ENCODE measurements at places on chromosomes 6 and 20.

GRCh38 chr6:166553563-166554271, 32.8 kb downstream of the RAMACL start:
- no peak for DNase-seq

- DNase-seq, result no peak
Measured at GRCh38 chr6:10421158-10421920, 6.5 kb upstream of the TFAP2A start.

DNA sequence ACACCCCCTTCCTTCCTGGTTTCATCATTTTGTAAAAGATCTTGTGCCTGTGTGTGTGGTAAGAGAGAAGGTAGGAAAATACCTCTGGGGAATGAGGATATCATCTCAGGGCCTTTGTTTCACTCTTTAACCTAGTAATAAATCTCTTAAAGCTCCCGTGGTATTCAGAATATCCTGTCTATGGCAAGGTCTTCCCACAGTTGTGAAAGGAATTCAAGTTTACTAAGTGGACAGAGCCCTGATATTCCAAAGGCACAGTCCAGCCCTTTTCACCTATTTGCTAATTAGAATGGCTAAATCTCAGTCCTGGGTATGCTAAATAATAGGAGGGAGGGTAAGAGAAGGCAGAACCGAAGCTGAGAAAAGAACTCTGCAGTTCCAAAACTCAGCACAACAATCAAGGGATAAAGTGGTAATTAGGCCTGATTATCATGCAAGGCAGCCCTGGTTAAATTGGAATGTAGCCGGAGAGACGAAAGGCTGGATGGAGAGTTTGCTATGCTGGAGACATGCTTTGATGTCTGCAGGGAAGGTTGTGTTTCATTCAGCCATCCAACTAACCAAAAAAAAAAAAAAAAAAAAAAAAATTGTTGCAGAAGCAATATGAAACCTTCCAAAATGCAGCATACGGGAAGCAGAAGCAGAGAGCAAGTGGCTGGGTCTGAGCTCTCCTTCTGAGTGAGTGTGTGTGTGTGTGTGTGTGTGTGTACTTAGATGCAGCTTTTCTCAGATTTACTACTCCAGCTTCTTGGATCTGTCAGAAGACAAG, 28.5 kb upstream of the PIM1 start:
- DNase-seq, result no peak

- DNase-seq, result no peak
Measured at GRCh38 chr6:159116343-159116742, 52.9 kb upstream of the FNDC1 start.

DNA sequence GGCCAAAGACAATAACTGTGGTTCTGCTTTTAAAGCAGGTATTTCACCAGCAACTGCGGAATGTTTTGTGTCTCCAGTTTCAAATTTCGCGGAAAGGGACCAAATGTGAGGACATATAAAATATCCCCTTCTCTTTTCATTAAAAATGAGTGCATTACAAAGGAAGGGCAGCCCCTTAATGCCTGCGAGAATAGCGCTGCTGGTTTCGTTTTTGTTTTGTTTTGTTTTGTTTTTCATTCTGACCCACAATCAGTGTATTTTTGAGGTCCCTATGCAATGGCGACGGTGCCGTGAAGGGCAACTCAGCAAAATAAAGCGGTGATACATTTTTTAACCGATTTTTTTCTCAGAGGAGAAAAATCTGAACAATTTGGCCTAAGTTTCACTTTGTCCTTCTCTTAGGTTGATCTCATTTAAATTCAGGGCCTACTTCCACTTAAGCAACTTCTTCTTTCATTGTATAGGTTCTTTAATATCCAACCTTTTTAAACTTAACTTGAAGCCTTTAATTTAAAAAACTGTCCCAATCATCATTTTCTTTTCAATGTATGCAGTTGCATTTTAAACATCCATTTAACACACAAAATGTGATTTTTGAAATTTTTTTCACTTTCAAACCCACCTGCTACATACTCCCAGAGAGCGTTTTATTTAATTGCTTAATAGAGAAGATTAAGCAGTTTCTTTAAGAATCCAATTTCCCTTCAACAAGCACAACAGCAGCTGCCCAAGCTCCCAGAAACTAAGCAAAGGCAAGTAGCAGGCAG, 2.9 kb upstream of the HIVEP2 start:
- DNase-seq, result peak; percentile 4

DNA sequence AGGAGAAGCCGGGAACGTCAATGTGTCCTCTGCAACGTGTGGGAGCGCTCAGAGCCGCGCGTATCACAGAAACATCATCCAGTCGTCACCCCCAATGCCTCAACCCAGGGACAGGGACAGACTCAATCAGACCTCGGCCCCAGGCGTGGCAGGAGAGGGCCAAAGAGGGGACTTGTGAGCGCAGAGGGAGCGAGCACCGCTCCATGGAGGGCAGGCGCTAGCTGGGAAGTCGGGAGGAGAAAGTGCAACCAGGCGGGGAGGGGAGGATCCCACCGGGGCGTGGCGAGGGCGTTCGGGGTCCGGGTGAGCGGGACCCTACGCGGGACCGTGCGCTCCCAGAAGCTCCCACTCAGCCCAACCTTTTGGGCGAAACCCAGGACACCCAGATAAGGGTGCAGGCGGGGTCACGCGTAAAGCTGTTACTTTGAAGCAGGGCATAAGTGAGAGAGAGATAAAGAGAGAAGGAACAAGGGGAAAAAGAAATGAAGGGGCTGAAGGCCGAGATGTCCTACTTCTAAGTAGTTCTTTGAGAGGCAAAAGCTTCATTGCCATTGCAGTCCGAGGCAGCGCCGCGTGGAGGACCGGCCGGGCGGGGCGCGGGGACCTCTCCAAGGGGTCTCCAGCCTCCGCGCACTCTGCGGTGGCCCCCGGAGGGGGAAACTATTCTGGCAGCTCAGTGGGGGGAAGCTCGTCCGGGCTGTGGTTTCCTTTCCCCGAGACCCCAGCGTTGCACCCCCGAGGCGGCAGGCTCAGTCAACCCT, 862 bp upstream of the SOBP start:
- DNase-seq, result no peak

GRCh38 chr6:163536770-163537169, 122.3 kb downstream of the QKI start:
- DNase-seq, result no peak

Data from stimulated activated CD4-positive, alpha-beta T cell treated with anti-CD3 and anti-CD28 coated beads, Interleukin-1b, Interleukin-23, amount 100 ng/mL, for 1 hour (primary cell).